ENCODE measurements at places on chromosomes 6 and 20.

DNA sequence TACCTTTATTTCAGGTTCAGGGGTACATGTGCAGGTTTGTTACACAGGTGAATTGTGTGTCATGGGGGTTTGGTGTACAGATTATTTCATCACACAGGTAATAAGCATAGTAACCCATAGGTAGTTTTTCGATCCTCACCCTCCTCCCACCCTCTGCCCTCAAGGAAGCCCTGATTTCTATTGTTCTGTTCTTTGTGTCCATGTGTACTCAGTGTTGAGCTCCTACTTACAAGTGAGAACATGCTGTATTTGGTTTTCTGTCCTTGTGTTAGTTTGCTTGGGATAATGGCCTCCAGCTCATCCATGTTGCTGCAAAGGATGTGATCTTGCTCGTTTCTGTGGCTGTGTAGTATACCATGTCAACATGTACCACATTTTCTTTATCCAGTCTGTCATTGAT is 66.0 kb downstream of the STK4 start:
- no peak for DNase-seq

DNA sequence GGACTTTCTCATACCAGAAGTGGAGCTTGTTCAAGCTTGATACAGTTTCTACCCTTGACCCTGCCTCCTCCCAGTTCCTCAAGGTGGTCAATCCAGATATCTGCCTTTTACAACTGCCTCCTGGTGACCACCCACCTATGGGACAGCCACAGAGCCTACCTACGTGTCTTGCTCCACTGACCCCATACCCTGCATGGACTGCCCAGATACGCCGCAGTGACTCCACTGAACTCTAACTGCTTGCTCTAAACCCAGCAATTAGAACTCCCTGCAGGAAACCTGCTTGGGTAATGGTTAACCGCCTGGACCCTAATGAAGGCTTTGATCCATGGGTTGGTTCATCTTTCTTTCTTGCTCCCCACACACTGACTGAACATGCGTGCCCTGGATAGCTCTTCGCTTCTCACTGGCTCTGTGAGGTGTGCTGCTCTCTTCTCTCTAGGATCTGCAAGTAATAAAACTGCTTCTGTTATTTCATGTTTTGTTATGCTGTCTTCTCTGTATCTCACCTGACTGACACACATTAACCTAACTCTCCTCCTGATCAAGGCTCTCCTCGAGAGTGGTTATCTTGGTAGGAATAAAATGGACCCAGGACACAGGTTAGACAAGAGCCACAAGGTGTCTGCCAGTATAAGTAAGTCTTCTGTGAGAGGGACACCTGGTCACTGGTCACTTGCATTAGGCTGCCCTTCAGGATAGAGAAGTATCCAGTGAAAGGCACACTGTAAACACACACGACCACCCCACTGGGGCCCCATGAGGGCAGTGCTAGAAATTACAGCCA is 79.2 kb downstream of the CHD6 start:
- no peak for DNase-seq

- no peak for DNase-seq
Measured at GRCh38 chr20:21557241-21558020, 43.6 kb upstream of the NKX2-2 start.

GRCh38 chr6:139939189-139939979 is 564.9 kb upstream of the CITED2 start:
- no peak for DNase-seq

DNA sequence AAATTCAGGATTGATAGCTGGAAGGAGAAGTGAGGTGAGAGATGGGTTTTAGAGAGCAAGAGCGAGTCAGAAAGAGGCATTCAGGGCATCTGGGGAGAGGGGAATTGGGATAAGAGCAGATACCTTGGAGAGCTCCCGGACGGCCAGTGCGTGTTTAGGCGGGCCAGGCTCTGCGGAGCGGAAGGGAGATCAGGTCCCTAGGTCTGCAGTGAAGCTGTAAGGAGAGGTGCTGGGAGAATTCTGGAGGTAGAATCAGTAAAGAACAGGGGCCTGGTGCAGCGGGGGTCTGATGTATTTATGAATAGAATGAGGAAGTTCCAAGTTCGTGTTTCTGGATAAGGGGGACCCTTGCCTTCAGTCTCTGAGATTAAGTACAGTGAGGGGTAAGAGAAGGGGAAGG is 47.4 kb upstream of the FAM83D start:
- peak; percentile 40 for DNase-seq

GRCh38 chr6:89116702-89117101 is 1.2 kb downstream of the SRSF12 start:
- no peak for DNase-seq

GRCh38 chr6:127173156-127173940 is 54.9 kb downstream of the RSPO3 start:
- no peak for DNase-seq

- no peak for DNase-seq
Measured at GRCh38 chr6:53112871-53113270, 35.8 kb downstream of the GCM1 start.

GRCh38 chr6:133571681-133572080 is 317.2 kb upstream of the TCF21 start:
- no peak for DNase-seq

- no peak for DNase-seq
Measured at GRCh38 chr6:122665929-122666328, 55.7 kb downstream of the PKIB start.

DNA sequence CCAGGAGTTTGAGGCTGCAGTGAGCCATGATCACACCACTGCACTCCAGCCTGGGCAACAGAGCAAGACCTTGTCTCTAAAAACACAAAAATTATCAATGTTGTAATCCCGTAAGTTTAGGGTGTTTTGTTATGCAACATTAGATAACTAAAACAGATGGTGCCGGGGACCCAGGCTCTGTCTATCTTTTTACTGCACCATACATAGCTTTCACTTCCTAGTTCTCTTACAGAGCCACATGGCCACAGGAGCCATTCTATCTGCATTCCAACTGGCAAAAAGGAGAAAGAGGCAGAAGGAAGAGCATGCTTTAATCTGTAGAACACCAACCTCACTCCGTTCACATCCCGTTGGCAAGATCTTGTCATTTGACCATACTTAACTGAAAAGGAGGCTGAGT is 5.4 kb upstream of the TCF15 start:
- DNase-seq, result no peak

DNA sequence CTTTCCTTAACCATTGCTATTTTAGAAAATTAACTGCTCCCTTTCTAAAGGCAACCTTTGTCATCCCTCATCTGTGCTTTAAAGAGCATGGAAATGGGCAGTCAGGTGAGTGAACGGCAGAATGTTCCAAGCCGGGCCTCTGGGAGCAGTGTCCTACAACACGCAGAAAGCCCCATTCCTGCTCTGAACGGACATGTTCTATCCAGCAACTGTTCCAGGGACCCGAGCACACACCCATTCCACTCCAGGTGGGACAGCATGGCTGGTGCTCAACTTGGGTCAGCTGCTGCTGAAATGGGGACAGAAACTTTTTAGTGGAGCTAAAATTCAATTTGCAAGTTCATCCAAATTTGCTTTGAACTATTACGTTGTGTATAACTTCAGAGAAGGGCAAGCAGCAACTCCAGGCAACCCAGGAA is 26.7 kb downstream of the DIDO1 start:
- DNase-seq, result no peak

DNA sequence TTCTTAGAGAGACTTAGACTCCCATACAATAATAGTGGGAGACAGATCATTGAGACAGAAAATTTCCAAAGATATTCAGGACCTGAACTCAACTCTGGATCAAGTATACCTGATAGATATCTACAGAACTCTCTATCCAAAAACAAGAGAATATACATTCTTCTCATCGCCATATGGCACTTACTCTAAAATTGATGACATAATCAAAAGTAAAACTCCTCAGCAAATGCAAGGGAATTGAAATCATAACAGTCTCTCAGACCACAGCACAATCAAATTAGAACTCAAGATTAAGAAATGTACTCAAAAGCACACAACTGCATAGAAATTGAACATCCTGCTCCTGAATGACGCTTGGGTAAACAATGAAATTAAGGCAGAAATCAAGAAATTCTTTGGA is 28.7 kb downstream of the PERP start:
- DNase-seq, result no peak

DNA sequence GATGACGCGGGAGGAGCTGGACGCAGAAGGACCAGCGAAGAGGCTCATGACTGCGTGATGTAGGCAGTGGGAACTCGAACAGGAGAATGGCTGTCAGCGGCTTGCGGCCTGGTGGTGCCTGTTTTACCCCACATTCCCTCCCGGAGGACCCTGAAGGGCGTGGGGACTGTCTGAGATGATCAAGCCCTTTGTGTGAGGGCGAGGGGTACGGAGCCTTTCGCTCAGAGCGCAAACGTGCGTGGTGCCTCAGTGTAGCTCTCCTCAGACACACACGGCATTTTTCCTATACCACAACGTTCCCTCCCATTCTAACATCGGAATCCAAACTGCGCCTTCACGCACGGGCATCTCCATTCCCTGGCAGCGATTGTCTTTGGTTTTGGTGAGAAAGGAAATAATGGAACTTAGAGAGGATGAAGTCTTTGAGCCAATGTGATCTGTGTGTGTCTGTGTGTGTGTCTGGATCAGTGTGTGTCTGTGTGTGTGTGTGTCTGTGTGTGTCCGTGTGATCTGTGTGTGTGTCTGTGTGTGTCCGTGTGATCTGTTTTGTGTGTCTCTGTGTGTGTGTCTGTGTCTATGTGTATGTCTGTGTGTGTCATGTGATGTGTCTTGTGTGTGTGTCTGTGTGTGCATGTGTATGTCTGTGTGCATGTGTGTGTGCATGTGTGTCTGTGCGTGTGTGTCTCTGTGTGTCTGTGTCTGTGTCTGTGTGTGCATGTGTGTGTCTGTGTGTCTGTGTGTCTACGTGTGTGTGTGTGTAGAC is 5.3 kb downstream of the PTK6 start:
- no peak for DNase-seq

DNA sequence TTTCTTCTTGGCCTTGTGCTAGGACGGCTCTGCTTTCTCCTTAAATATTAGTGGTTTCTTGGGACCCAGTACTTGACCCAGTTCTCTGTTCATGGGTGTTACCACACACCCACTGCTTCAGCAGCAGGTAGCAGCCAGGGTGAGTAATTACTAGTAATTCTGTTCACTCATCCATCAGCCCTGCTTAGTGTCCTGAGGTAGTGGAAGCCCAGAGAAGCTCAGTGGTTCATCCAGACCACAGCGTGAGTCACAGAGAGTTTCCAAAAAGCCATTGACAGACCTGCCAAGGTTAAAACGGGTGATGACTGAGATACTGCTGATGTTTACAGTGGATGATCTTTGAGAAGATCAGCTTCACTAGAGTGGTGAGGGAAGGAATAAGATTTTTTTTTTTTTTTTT is 51.7 kb upstream of the HINT3 start:
- DNase-seq, result peak; percentile 63

GRCh38 chr6:154632119-154632518 is 101.1 kb upstream of the SCAF8 start:
- peak; percentile 39 for DNase-seq

DNA sequence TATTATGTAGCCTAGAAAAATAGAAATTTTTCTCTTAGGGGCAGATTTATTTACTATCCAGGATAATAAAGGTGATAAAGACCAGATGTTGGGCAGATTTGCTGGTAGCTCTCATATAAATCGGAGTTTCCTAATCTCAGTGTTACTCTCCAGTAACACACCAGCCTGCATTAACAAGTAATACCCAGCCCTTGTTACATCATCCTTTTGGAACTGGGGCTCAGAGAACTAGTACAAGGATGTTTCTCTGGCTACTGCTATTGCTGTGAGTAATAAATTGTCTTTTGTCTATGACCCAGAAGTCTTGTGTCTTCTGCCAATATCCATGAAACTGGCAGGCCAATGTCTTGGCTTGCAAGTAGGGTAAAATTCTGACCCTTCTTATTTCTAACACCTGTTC is 16.8 kb downstream of the TPD52L1 start:
- peak; percentile 80 for DNase-seq

GRCh38 chr20:62780696-62781095 is 15.6 kb upstream of the MRGBP start:
- no peak for DNase-seq

DNA sequence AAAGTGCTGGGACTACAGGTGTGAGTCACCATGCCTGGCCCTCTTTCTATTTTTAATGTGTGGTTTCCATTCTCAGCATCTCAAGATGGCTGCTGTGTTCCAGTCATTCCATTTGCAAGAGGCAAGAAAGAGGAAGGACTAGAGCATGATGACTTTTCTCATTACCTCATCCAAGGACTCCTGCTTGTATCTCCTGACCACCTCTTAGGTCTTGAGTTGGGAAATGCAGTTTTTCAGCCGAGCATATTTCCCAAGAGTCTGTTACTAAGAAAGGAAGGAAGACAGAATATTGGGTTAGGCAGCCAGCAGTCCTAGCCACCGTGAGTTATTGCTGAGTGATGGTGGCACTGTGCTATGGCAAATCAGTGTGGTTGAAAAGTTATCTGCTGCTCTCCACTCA is 108.4 kb upstream of the INSM1 start:
- peak; percentile 1 for DNase-seq

DNA sequence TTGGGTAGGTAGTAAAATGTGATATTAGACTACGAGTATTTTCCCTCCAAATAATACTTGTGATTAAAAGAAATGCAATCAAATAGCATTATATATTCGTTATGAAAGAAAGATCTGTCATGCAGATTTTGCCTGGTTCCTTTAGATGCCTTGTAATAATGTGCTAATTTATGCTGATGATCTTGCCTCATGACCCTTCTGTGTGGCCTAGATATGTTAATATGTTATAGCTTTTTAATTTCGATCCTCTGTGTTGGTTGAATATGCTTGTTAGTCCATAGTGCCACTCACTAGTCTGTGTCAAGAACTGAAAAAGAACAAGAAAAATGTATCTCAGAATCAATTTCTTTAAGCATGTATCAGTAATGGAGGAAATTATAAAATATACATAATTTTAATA is 31.9 kb downstream of the CDKAL1 start:
- DNase-seq, result no peak

DNA sequence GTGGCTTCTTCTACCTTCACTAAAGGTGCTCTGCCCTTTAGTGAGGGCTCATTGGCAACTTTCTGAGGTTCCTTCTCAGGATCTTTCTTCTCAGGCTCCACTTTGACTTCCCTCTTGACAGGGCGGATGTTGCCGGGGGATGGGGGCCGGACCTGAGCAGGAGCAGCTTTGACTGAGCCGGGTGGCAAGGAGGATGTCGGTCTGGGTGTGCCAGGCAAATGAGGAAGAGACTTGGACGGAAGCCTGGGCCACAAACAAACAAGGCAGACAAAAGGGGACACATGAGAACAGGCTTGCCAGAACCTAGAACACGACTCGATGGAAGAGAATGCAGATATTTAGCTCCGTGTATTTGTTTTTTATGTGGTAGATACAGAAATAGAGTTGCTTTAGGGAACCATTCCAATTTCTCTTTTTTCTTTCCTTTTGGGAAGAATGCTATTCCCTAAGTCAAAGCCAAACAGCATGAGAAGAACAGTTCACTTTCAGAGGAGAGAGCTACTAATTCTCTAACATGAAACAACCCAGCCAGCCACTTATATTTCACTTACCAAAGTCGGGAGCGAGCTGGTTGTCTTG is 76.2 kb upstream of the BCLAF1 start:
- DNase-seq, result no peak

DNA sequence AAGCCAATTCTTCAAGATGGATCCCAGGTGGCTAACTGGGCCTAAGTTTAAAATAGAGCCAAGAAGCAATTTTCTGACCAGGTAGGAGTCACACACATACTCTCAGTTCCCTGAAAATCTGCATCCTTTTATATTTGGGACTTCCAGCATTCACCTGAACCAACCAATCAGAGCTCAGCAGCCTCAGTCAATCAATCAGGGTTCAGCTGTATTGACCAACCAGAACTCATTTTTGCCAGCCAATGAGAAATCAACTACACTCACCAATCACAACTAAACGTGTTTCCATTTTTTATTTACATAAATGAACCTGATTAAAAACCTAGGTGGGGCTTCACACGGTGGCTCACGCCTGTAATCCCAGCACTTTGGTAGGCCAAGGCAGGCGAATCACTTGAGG is 37.5 kb downstream of the SLC17A4 start:
- DNase-seq, result no peak
